Activated naive CD8-positive, alpha-beta T cell treated with anti-CD3 and anti-CD28 coated beads, Interleukin-2, amount 50 U/mL, for 24 hours (primary cell): ENCODE measurements at places on chromosomes 2 and 18.

GRCh38 chr2:197460649-197461048 lies 7.3 kb downstream of the COQ10B start:
- no peak overlapping the region for H3K4me3 ChIP-seq
- peaks cover 19% of the 10 kb centered on the region for H3K4me1 ChIP-seq
- peaks cover 23% of the 10 kb centered on the region for H3K36me3 ChIP-seq
- no peaks in the 10 kb centered on the region for H3K27me3 ChIP-seq
- no peak for DNase-seq
- no peak overlapping the region for H3K27ac ChIP-seq

- no peak for DNase-seq
- no peak overlapping the region for H3K27ac ChIP-seq
- no peak overlapping the region for H3K4me3 ChIP-seq
- no peaks in the 10 kb centered on the region for H3K27me3 ChIP-seq
- H3K36me3 ChIP-seq = peaks cover 61% of the 10 kb centered on the region
Observed at GRCh38 chr2:190922376-190922775, 41.8 kb downstream of the GLS start.

- DNase-seq = no peak
- H3K27me3 ChIP-seq = no peaks in the 10 kb centered on the region
- H3K4me3 ChIP-seq = no peak overlapping the region
- no peak overlapping the region for H3K27ac ChIP-seq
- no peaks in the 10 kb centered on the region for H3K36me3 ChIP-seq
Observed at GRCh38 chr18:55265130-55265675, 305.9 kb upstream of the CCDC68 start.

- no peaks in the 10 kb centered on the region for H3K27me3 ChIP-seq
- H3K36me3 ChIP-seq = no peaks in the 10 kb centered on the region
- no peaks in the 10 kb centered on the region for H3K4me1 ChIP-seq
- DNase-seq = no peak
Observed at GRCh38 chr18:44111337-44111736, 569.4 kb upstream of the SETBP1 start.

- no peaks in the 10 kb centered on the region for H3K36me3 ChIP-seq
- H3K27ac ChIP-seq = no peak overlapping the region
- no peaks in the 10 kb centered on the region for H3K4me1 ChIP-seq
- no peak for DNase-seq
- no peak overlapping the region for H3K4me3 ChIP-seq
Observed at GRCh38 chr2:99734236-99734635, 244.4 kb upstream of the REV1 start.

DNA sequence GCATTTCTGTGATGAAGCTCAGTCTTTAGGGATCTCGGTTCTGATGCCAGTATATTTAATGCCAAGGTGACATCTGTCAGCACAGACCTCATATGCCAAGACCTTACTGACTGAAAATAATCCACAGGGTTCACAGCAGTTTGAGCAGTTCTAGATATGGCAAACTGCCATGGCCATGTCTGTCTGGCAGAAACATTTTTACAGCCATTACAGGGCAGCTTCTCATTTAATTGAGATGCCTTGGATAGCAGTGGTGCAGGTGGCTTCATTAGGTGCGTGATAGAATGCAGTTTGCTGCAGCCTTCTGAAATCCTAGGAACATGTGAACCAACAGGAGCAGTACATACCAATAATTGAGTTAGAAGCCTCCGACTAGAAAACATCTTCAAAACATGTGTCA lies 510.6 kb downstream of the XIRP2 start:
- no peaks in the 10 kb centered on the region for H3K27me3 ChIP-seq
- no peak overlapping the region for H3K27ac ChIP-seq
- DNase-seq = no peak
- no peak overlapping the region for H3K4me3 ChIP-seq
- no peaks in the 10 kb centered on the region for H3K4me1 ChIP-seq

GRCh38 chr2:104025295-104025694 lies 828.6 kb upstream of the POU3F3 start:
- H3K27me3 ChIP-seq = no peaks in the 10 kb centered on the region
- no peaks in the 10 kb centered on the region for H3K36me3 ChIP-seq
- H3K27ac ChIP-seq = no peak overlapping the region
- H3K4me3 ChIP-seq = no peak overlapping the region
- DNase-seq = no peak

DNA sequence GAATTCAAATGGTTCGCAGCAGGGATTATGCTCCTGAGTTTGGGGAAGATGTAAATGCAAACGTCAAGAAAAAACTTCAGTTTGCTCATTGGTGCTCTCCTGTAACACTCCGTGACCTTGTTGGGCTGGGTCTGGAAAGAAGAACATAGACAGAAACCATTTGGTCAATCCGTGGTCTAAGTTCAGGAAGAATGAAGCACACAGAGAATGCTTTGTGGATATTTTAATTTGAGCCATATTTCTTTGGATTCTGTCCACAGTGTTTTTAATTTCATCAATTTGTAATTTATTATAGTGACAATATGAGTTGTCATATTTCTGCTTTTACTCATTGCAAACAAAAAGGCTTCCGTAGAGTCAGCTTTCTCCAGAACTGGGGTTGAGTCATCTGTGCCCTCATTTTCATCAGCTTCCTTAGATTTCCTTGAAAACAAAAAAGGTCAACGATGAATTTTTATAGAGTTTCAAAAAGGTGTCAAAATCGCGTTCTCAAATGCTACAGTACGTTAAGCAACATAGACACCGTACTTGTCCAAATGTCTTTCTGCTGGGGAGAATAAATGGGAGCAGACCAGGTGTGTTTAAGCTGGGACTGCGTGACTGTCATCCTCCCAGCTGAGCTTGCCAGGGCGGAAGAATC lies 606.4 kb downstream of the RNF144A start:
- H3K27me3 ChIP-seq = no peaks in the 10 kb centered on the region
- peaks cover 18% of the 10 kb centered on the region for H3K36me3 ChIP-seq
- H3K27ac ChIP-seq = peak overlapping the region; percentile 90
- peaks cover 69% of the 10 kb centered on the region for H3K4me1 ChIP-seq
